ENCODE measurements at places on chromosomes 5 and 9.
A peak's percentile ranks its signal among the peaks of the same experiment; 100 is the strongest.

GRCh38 chr9:132702254-132702653 is 32.0 kb downstream of the GTF3C4 start:
- DNase-seq: no peak

GRCh38 chr5:127943061-127943371 is 140.6 kb upstream of the SLC12A2 start:
- DNase-seq: no peak

DNA sequence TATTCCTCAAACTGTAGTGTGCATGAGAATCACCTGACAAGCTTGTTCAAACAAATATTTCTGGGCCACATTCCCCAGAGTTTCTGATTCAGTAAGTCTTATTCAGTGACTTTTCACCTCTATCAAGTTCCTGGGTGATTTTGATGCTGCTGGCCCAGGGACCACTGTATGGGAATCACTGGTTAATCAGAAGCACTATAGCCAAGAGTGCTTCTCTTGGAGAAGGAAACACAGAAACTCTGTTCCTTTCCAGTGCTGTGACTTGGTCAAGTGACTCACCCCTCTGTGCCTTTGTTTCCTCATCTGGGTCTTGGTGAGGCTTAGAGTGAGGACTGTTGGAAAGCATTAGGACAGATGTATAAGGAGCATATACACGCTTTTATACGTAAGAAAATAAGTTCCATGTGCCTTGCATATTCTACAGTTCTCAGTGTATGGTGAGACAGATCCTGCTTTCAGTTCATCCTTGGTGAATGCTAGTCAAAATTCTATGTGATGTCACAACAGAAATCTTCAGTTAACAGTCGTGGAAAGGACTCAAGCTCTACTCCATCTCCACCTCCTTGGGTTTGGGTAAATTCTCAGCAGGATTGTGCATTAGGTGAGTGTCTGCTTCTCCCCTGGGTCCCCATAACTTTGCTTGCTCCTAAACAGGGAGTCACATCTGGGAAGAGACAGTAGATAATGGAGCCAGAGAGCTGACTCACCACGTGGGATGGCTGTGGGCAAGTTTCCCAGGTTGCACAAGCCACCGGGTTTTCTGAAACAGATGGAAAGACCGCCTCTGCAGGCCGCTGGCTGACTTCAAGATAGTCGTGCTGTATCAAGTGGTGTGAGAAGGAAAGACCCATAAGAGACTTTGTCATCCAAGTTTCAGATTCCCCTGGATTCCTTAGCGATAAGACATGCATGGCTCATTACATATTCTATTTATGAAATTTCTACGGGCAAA is 117.0 kb downstream of the NXNL2 start:
- DNase-seq: peak; percentile 93

DNA sequence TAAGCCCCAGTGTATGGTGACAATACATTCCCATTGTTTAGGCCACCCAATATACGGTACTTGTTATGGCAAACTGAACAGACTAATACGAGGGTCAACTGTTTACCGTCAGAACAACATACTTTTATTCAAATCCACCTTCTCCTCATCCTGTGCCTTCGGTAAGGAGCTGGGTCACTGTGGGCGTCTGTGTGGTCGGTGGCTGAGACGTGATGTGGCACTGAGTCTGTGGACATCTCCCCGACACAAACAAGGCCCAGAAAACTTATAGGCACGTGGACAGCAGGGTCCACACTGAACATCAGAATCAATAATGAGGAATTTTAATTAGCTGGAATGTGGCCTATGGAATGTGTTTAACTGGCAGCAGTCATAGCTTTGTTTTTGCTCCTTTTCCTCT is 154.3 kb upstream of the IRX2 start:
- no peak for DNase-seq

DNA sequence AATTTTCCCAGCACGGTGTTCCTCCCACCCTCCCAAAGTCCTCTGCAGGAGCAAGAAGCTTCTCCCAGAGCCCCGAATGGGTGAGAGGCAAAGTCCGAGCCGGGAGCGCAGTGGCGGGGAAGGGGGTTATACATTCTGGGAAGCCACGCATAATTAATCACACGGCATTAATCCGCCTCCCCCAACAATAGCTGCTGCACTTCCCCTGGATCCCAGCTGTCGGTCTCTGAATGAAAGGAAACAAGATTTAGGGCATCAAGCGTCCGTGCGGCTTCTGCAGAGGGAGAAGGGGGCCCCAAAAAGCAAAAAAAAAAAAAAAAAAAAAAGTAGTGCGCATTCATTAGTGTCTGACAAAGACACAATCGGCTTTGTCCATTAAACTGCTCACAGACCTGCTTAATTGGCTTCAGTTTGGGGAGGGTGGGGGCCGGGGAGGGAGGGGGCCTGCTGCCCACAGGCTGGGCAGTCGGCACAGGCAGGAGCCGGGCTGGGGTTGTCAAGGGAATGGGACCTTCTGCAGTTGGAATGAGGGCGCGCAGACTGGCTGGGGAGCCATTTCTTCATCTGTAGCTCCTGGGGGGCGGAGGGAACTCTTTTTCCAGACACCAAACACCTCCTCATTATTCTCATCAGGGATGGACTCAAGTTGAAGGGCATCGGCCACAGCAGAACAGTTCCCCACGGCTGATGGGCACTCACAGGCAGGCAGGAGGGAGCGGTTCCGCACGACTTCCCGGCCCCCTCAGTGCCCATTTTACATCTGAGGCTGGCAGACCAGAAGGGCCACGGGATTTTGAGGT is 3.4 kb downstream of the NOTCH1 start:
- DNase-seq: no peak

DNA sequence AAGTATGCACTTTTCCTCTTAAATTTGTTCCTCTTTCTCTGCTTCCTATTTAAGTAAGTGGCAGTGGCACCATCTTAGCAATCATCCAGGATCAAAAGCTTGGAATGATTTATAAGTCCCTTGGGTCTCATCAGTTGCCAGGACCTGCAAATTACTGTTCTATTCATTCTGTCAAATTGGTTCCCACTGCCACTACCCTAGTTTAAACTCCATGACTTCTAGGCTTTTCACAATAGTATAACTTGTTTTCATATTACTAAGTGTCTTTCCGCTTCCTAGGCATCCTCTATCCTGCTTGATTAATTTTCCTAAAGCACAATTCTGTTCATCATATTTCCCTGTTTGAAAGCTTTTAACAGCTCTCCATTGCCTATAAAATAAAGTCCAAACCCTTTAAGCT is 363.9 kb upstream of the MEF2C start:
- DNase-seq: no peak

- DNase-seq: no peak
Observed at GRCh38 chr9:99006979-99007378, 63.3 kb downstream of the COL15A1 start.

DNA sequence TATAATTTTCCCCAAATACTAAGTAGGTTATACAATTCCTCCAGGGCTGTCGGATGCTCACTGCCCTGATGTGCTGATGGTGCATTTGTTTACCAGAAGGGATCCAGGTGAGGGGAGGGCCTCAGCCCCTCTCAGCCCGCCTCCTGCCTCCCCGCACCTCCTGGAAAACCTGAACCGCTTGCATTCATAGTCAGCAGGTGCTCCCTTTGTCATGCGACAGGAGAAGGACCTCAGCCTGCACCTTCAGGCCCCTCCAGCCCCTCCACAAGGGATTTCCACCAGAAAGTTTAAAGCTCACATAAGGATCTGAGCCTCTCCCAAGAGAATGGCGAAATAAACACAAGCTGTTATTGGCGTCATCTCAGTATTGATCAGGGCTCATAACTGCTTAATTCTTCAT is 36.5 kb upstream of the NTNG2 start:
- no peak for DNase-seq

- no peak for DNase-seq
Observed at GRCh38 chr5:170327829-170328228, 30.3 kb upstream of the LCP2 start.

DNA sequence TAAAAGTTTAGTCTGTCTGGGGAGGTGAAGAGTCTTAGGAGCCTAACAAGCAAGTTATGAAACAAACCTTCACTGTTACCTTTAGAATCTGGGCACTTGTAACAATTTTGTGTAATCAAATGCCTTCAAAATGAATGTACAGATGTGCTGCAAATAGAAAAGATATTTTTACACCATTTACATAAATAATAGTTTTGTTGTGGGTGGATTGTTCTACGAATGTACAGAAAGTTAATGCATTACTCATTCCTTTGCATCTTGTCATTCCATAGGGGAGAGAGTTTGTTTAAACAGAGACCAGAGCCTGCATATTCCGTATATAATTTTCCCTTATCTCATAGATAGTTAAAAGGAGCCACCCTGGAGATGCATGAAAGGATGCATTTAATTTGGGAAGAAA is 576.9 kb upstream of the SGCD start:
- no peak for DNase-seq

DNA sequence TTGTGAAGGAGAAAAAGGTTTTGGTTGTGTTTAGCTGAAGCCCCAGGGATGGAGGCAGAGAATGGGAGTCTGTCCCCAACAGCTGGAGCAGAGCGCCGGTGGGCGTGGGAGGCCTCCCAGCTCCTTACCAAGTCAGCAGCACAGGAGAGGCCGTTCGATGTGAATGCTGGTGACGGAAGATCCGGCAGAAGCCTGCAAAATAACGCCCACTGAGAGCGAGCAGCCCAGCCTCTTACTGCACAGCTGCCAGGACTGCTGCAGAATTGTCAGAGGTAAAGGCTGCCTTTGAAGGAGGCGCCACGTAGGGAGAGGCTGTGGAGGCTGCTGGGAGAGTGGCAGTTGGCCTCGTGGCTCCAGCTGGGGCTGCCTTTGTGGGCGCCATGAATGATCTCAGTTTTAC is 26.2 kb downstream of the ANGPTL2 start:
- DNase-seq: no peak

DNA sequence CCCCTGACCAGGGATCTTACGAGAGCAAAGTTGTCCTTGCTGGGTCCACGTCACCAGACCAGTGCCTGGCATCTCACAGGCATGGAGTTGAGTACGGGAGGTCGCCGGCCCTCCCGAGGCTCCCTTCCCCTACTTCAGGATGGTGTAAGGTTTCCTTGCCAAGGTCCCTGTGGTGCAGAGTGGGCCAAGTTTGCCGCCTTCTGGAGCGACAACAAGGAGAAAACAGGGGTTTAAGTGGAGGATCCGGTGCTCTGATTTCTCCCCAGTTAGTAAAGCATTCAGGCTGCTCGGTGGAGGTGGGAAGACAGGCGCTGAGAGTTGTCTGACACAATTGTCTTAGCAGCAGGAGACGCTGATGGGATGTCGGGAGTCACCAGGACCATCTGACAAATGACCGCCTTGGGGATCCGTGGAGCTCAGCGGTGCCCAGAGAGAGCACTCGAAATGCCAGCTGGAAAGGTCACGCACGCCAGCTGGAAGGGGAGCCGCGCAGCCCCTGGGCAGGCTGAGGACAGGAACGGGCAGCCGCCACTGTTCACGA is 37.3 kb downstream of the ADAMTS2 start:
- no peak for DNase-seq

Measured in trophoblast cell (in vitro differentiated cells and primary cell).